ENCODE measurements at places on chromosomes 6 and 20. TPM values are rescaled to one million over a fixed set of nuclear protein-coding genes. Genes with fewer than 3 reads are reported as not detected.

DNA sequence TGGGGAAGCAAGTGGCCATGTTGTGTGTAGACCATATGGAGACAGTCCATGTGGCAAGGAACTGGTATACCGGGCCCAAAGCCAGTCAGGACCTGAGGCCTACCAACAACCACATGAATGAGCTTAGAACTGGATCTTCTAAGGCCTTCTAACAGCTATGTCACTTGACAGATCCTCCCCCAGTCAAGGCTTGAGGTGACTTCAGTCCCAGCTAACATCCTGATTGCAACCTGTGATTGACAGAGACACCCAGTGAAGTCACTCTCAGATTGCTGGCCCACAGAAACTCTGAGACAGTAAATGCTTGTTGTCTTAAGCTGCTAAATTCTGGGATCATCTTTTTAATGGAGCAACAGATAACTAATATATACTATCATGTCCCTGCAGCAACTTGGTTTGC, 32.9 kb downstream of the AHI1 start:
- no peaks in the 10 kb centered on the region for H3K27me3 ChIP-seq
- no peak for DNase-seq
- H3K4me3 ChIP-seq: no peak overlapping the region
- peaks cover 5% of the 10 kb centered on the region for H3K4me1 ChIP-seq
- H3K27ac ChIP-seq: no peak overlapping the region

DNA sequence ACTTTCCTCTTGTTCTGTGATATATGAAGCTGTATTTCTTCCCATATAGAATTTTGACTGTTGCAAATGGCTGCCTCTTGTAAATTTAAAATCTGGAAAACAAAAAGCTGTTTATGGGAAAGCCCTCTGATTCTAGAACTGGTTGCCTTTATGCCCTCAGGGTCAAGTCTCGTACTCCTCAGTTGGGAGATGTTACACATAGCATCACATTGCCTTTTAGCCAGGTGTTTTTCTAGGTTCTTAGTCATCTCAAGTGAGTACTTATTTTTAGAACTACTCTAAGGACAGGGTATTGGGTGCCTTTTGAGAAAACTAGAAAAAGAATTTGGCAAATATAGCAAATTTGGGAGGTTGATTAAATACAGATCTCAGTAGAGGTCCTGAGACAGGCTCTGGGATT, 58.5 kb downstream of the ANKS1A start:
- DNase-seq: no peak
- peaks cover 2% of the 10 kb centered on the region for H3K4me1 ChIP-seq
- no peak overlapping the region for H3K4me3 ChIP-seq
- no peaks in the 10 kb centered on the region for H3K27me3 ChIP-seq
- H3K36me3 ChIP-seq: peaks cover 5% of the 10 kb centered on the region
- H3K27ac ChIP-seq: no peak overlapping the region

GRCh38 chr6:53917464-53917842, 122.6 kb downstream of the LRRC1 start:
- no peaks in the 10 kb centered on the region for H3K27me3 ChIP-seq
- H3K36me3 ChIP-seq: no peaks in the 10 kb centered on the region
- H3K27ac ChIP-seq: no peak overlapping the region
- no peak overlapping the region for H3K4me3 ChIP-seq
- no peak for DNase-seq

GRCh38 chr20:57278457-57278856, 12.0 kb upstream of the BMP7 start:
- H3K4me1 ChIP-seq: no peaks in the 10 kb centered on the region
- H3K36me3 ChIP-seq: no peaks in the 10 kb centered on the region
- peaks cover 21% of the 10 kb centered on the region for H3K27me3 ChIP-seq

GRCh38 chr6:47093169-47093568, 51.0 kb upstream of the ADGRF1 start:
- H3K27ac ChIP-seq: no peak overlapping the region
- no peak for DNase-seq
- peaks cover 4% of the 10 kb centered on the region for H3K27me3 ChIP-seq
- H3K36me3 ChIP-seq: no peaks in the 10 kb centered on the region

The MAP1LC3A gene
- total RNA-seq: 0.62 TPM

GRCh38 chr6:149098700-149099276, 218.7 kb upstream of the TAB2 start:
- H3K36me3 ChIP-seq: peaks cover 20% of the 10 kb centered on the region
- H3K27ac ChIP-seq: no peak overlapping the region
- no peaks in the 10 kb centered on the region for H3K27me3 ChIP-seq
- peaks cover 28% of the 10 kb centered on the region for H3K4me1 ChIP-seq
- no peak overlapping the region for H3K4me3 ChIP-seq

The SUMO4 gene
- 2.6 TPM for total RNA-seq

DNA sequence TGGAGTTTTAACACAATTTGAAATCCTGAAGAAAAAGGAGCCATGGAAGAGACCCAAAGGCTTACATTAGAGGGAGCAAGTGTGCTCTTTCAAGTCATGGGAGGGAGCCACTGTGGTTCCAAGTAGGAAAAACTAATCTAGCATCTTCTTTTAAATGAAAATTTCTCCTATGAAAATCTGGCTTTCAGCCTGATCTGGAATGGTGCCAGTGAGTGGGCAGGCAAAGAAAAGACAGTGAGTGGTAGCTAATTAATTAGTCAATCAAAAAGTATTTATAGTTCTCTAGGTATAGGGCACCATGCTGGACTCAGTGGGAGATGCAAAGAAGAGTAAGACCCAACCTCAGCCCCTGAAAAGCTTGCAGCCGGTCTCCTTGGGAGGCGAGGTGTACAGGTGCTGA, 21.9 kb downstream of the CAP2 start:
- no peak overlapping the region for H3K4me3 ChIP-seq
- no peaks in the 10 kb centered on the region for H3K4me1 ChIP-seq
- DNase-seq: no peak
- no peaks in the 10 kb centered on the region for H3K36me3 ChIP-seq

DNA sequence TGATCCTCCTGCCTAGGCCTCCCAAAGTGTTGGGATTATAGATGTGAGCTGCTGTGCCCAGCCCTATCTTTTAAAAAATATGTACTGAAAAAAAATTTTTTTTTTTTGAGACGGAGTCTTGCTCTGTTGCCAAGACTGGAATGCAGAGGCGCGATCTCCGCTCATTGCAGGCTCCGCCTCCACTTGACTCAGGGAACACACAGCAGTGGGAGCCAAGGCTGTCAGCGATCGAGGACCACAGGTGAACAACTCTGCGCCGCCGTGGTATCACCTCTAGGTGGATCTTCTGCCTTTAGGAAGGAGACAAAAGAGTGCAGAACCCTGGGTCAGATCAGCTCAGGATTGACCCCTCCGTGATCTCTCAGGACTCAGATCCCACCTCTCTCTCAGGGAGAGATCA, 13.7 kb downstream of the RAET1E start:
- no peak overlapping the region for H3K27ac ChIP-seq
- H3K4me3 ChIP-seq: no peak overlapping the region
- no peak for DNase-seq
- no peaks in the 10 kb centered on the region for H3K36me3 ChIP-seq
- peaks cover 7% of the 10 kb centered on the region for H3K27me3 ChIP-seq

DNA sequence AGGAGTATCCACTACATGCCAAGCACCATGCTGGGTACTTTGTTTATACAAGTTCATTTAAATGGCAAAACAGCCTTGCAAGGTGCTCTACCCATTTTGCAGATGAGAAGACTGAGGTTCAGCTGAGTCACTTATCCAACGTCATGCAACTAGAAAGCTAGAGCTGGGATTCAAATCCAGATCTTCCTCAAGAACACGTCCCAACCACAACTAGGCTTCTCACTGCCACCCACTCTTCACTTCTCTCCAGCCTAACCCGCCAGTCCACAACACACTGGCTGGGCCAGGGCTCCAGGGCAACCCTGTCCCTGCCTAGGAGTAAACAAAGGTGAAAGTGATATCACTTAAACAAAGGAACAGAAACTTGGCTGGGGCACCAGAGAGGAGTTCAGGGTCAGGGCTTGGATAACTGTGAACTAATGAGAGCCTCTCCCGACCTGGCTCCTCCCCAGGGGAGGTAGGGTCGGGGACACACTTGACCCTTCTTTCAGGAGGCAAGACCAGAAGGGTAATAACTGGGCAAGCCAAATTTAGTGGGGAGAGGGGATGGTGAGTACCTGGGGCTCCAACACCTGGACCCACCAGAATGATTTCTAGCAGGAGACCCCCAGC, 7.9 kb downstream of the SDC4 start:
- H3K4me3 ChIP-seq: no peak overlapping the region
- no peak overlapping the region for H3K27ac ChIP-seq
- peaks cover 13% of the 10 kb centered on the region for H3K4me1 ChIP-seq
- no peak for DNase-seq
- H3K27me3 ChIP-seq: peaks cover 18% of the 10 kb centered on the region
- peaks cover 9% of the 10 kb centered on the region for H3K36me3 ChIP-seq

DNA sequence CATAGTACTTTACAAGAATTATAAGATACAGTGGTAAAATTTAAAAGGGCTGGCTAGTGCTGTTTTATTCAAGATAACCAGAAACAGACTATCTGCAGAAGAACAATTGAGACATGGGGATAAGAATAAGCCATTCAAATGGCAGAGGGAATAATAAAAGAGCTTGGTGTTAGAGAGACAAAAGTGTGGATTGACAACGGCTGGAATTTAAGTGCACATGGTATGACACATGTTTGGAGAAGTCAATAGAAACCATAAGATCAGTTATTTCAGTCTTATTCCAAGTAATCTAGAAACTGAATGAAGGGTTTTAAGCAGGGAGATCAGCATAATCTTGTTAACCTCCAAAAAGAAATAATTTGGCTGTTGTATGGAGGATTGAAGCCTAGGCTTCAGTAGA, 1205.5 kb upstream of the CITED2 start:
- no peak for DNase-seq
- no peak overlapping the region for H3K4me3 ChIP-seq
- peaks cover 39% of the 10 kb centered on the region for H3K27me3 ChIP-seq
- H3K36me3 ChIP-seq: no peaks in the 10 kb centered on the region

DNA sequence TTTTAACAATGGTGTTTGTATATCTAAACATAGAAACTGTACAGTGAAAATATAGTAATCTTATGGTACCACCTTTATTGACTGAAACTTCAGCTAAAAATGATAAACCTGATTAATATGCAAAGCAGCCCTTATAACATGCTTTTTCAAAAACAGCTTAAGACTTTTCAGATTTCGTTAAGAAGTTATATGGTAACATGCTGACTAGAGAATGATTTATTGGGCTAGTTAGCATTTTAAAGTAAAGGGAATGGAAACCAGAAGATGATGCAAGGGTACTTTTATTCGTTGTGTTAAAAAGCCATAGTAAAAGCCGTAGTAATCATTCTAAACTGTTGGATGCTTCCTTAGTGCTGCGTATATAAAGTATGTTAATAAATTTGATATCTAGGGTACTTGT, 50.5 kb downstream of the CBFA2T2 start:
- DNase-seq: no peak
- H3K27me3 ChIP-seq: no peaks in the 10 kb centered on the region
- H3K4me3 ChIP-seq: no peak overlapping the region
- peaks cover 3% of the 10 kb centered on the region for H3K4me1 ChIP-seq
- H3K27ac ChIP-seq: no peak overlapping the region

The FOXA2 gene
- not detected for total RNA-seq

- H3K4me1 ChIP-seq: peaks cover 19% of the 10 kb centered on the region
- peak overlapping the region; percentile 97 for H3K27ac ChIP-seq
Measured at GRCh38 chr6:87151471-87151780, 3.9 kb upstream of the ZNF292 start.

The NTSR1 gene
- total RNA-seq: not detected

GRCh38 chr6:42629845-42630244, 66.0 kb downstream of the UBR2 start:
- H3K27ac ChIP-seq: peak overlapping the region; percentile 65
- no peaks in the 10 kb centered on the region for H3K27me3 ChIP-seq
- H3K4me3 ChIP-seq: no peak overlapping the region

DNA sequence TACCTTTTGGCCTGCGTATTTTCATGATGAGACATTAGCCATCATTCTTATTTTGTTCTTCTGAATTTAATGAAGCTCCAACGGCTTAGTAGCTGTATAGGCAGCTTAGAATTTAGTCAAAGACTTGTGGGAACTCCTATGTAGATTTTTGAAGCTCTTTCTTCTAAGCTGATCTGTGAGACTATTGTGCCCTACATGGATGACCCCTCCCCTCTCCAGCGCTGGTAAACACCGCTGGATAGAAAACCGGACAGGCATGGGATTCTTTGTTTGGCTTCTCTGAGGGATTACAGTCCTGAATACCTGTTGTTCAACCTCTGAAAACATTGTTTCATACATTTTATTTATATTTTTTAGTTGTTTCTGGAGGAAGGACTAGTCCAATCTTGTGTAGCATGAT, 1353.4 kb downstream of the GRIK2 start:
- H3K27me3 ChIP-seq: no peaks in the 10 kb centered on the region
- H3K36me3 ChIP-seq: no peaks in the 10 kb centered on the region
- no peak overlapping the region for H3K4me3 ChIP-seq
- H3K4me1 ChIP-seq: no peaks in the 10 kb centered on the region

- H3K4me3 ChIP-seq: peak overlapping the region; percentile 78
- DNase-seq: peak; percentile 44
- peak overlapping the region; percentile 88 for H3K27ac ChIP-seq
- H3K27me3 ChIP-seq: no peaks in the 10 kb centered on the region
- peaks cover 87% of the 10 kb centered on the region for H3K4me1 ChIP-seq
- peaks cover 46% of the 10 kb centered on the region for H3K36me3 ChIP-seq
Measured at GRCh38 chr20:32510120-32510600, 75.0 kb downstream of the NOL4L start.

DNA sequence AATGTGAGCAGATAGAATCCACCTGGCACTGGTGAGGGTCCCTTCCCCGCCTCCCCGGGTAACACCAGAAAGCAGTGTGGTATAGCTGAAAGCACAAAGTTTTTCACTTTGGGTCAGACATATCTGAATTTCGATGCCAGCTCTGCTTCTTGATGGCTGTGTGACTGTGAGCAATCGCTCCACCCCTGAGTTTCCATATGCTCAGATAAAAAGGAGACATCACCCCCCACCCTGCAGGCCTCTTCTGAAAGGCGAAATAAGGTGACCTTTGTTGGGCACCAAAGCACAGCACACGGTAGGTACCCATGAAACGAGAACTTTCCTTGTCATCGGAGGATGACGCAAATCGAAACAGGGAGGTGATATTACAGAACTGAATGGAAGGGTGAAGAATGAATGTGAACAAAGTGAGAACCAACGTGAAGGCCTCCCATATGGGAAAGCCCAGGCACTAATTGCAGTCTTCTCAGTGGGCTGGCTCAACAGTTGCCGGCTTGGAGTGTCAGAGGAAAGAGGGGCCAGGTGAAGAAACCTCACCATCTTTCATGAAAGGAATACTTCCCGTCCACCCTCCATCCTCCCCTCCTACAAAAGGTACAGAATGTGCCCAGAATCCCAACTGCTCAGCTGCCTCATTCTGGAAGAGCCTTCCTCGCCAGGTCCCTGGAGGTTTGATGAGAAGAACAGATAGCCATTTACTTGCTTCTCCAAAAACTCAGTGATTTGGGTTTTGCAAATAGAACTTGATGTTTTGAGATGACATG, 61.8 kb downstream of the NFATC2 start:
- peak; percentile 77 for DNase-seq
- peak overlapping the region; percentile 75 for H3K4me3 ChIP-seq
- H3K36me3 ChIP-seq: peaks cover 65% of the 10 kb centered on the region
- no peaks in the 10 kb centered on the region for H3K27me3 ChIP-seq
- H3K4me1 ChIP-seq: peaks cover 85% of the 10 kb centered on the region

The OOEP gene
- not detected for total RNA-seq

The IL17A gene
- total RNA-seq: not detected
